ENCODE measurements at places on chromosomes 6 and 20.

- DNase-seq = no peak
Measured at GRCh38 chr6:106858653-106859092, 115.9 kb downstream of the CD24 start.

DNA sequence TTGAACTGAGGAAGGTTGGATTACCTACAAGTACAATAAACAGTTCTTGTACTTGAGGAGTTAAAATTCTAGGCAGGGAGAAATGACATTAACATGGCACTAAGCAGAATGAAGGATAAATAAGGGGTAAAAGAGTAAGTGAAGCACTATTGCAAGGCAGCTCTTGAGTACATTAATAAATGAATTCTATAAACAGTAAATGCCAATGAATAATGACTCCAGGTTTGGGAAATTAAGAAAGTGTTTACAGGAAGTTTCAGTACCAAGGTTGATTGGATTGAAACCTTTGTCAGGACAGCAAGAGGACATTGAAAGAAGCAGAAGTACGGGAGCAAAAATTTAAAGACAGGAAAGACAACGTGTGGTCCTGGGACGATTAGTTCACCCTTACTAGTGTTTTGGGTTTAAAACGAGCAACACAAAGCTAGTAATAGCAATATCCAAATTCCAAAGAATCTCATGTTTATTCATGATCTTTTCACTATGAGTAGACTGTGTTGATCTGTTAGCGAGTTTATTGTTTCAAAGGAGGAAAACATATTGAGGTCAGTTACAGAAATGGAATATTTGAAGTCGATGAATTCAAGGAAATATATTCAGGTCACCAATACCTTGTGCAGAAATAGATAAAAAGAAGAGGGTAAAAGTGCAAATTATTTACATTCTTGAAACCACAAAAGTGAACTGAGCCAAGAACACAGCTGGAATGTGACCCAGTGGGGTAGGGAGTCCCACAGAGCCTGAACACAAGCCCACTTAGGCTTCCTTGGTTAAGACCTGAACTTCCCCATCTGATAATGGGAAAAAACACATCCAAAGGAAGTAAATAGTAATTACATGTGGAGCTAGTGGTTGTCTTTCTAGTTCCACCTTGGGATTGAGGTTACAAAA, 80.8 kb downstream of the MKKS start:
- no peak for DNase-seq

- no peak for DNase-seq
Measured at GRCh38 chr20:63059684-63060056, 52.9 kb upstream of the BHLHE23 start.

DNA sequence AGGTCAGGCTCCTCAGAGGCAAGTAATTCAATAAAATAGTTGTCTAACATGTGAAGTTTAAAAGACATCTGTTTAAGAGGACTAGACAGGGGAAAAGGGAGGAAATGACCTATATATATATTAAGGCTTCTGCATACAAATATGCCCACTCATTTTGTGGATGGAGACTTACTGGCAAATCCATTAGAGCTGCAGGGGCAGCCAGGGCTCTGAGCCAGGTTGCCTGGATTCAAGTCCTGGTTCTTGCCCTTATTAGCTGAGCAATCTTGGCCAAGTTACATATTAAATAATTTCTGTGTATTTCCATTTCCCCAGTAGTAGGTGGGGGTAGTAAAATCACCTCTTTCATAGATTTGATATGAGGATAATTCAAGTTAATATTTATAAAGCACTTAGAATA, 287.0 kb upstream of the RIMS1 start:
- no peak for DNase-seq
